CD4-positive, alpha-beta T cell treated with Interferon gamma for 1 hour (primary cell): ENCODE measurements at places on chromosomes 2 and 18.

DNA sequence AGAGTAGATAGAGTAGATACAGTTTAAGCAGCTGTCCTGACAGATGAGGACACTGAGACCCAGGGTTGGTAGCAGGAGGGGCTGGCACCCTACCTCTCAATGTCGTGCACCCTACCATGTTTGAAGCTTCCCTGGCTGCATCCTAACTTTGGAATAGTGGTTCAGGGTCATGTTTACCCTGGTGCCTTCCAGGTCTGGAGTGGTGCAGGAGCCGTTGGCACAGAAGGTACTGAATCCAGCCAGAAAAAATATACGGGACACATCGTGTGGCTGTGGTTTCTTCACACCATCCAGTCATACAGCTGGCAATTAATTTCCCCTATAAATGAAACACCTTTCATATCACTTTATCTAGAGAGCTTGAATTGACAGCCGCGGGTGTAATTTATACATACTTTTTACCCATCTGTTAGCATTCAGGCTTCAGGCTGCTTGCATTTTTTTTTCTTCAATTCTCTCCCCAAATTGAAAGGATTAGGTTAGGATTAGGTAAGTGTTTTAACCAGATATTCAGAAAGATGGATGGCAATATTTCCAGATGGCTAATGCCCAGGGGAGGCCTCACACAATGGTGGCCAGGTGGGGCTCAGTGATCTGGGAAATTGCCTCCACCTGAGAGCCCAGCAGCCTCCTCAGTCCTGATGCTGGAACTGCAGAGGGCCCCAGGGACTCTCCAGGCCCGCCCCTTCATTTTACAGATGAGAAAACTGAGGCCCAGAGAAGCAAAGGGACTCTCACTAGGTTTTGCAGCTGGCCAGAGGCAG is 127.0 kb downstream of the CELF4 start:
- DNase-seq = no peak

GRCh38 chr2:24456599-24457556 is 34.2 kb upstream of the NCOA1 start:
- DNase-seq = peak; percentile 24

DNA sequence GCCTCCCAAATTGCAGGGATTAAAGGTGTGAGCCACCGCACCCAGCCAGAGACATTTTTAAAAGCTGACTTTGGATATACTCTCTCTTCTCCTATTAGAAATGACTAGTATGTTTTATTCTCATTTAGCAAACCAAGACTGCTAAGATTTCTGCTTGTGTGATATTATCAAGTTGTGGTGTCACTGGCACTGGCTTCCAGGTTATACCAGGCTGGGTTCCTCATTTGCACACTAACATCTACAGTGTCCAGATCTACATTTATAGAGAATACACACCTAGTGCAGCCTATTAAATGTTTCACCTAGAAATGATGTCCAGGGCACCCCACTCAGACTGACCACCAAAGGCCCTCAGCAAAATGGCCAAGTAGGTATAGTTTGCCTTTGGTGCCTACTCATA is 265.3 kb upstream of the STON1 start:
- DNase-seq = no peak

GRCh38 chr2:121128741-121129659 is 156.0 kb downstream of the TFCP2L1 start:
- peak; percentile 22 for DNase-seq

DNA sequence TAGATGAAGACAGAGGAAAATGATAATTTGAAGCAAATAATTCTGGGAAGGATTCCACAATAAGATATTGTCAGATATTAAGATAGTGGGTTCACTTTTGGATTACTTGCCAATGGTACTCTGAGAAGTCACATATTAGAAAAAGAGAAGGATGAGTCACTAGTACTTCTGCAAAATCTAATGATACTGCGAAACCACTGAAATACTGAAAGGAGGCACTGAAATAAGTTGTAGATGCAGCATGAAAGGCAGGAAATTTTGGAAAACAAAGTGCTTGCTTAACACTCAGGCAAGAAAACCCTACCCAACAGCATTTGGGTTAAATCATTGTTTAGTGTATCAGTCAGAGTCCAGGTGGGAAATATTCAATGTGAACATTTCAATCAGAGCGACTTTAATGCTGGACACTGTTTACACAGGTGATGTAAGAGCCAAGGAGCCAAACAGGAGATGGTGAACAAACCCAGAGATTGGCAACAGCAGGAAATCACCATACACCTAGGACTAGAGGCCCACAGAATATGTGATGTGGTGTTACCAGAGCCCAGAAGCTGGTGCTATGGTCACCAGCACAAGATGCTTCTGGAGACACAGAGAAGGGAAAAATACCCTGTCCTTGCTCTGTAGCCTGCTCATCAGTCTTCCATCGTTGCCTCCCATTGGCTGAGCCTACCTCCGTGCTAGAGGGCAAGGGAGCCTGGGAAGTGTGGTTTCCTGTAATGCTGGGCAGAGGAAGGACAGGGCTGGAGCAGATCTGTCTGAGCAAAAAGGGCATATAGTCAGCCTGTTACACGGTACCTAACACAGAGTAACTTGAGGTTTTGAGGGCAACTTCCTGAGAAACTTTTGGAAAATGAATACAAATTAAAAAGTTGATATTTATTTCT is 204.7 kb upstream of the ITGA4 start:
- no peak for DNase-seq

DNA sequence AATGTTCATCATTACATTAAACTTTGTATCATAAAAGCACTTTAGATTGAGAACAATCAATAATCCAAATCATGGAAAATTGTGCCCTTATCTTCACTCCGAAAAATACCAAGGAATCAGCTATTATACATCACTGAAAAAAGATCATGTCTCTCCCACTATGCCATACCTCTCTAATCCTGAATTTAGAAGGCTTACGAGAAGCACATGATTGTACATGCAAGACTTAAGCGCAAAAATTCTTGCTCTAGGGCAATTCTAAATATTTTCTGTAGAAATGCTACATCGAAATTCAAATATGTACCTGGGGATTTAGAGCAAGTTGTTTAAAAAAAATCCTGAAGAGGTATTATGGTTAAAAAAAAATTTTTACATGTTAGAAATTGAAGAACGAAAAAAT is 1.3 kb downstream of the CYTIP start:
- no peak for DNase-seq

GRCh38 chr2:57726294-57726693 is 320.3 kb upstream of the VRK2 start:
- no peak for DNase-seq

- peak; percentile 69 for DNase-seq
These were observed 383.7 kb downstream of the SOCS6 start for GRCh38 chr18:70672581-70672980.

DNA sequence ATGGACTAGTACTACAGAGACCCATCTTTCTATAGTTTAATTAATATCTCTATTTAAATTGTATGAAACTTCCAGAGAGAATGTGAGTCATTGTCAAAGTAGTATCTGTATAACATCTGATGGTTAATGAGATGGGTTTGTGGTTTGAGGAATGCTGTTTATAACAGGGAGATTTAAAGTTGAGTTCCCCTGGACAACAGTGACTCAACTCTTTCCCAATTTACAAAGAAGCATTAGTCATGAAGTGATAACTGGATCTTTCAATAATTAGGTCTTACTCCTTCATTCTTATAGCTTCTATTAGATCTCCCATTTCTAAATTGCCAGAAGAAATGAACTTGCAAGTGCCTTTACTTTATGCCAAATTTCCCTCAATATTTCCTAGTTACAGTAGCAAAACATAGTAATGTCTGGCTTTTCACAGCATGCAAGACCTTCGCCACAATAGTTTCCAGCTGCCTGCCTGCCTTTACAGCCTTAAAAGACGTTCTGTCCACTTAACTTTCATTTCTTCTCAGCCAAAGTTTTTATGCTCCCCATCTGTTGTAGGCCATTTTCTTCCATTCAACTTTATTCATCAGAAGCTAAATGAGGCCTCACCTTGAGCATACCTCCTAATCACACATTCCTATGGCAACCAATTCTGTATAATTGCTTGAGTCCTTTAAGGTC is 47.7 kb upstream of the WDR75 start:
- DNase-seq = no peak

GRCh38 chr2:19881908-19882265 is 19.9 kb downstream of the TTC32 start:
- no peak for DNase-seq

GRCh38 chr2:49934481-49934880 is 780.2 kb upstream of the FSHR start:
- DNase-seq = no peak

DNA sequence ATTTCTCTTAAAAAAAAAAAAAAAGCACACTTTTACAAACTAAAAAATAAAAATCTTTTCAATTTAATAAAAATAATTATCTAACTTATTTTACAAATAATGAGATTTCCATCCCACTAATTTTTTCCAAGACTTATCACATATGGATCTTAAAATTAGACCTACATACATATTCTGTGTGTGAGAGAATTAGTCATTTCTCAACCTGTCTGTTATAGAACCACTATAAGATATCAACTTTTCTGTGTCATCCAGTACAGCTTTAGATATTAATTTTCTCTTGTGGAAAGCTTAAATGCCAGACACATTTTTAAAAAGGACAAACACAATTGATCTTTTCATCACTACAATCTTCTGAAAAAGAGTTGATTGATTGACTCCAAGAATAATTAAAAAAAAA is 38.1 kb downstream of the FANCL start:
- no peak for DNase-seq

GRCh38 chr2:67013821-67014220 is 383.3 kb upstream of the ETAA1 start:
- no peak for DNase-seq

GRCh38 chr2:209977386-209978239 is 24.8 kb upstream of the RPE start:
- DNase-seq = no peak

- DNase-seq = no peak
These were observed 1267.1 kb downstream of the LRP1B start for GRCh38 chr2:140863713-140864112.

GRCh38 chr2:43221763-43222474 is 4.5 kb downstream of the ZFP36L2 start:
- peak; percentile 62 for DNase-seq

GRCh38 chr2:17470855-17471641 is 47.2 kb downstream of the RAD51AP2 start:
- no peak for DNase-seq

GRCh38 chr2:26299471-26300101 is 46.4 kb upstream of the SELENOI start:
- no peak for DNase-seq

DNA sequence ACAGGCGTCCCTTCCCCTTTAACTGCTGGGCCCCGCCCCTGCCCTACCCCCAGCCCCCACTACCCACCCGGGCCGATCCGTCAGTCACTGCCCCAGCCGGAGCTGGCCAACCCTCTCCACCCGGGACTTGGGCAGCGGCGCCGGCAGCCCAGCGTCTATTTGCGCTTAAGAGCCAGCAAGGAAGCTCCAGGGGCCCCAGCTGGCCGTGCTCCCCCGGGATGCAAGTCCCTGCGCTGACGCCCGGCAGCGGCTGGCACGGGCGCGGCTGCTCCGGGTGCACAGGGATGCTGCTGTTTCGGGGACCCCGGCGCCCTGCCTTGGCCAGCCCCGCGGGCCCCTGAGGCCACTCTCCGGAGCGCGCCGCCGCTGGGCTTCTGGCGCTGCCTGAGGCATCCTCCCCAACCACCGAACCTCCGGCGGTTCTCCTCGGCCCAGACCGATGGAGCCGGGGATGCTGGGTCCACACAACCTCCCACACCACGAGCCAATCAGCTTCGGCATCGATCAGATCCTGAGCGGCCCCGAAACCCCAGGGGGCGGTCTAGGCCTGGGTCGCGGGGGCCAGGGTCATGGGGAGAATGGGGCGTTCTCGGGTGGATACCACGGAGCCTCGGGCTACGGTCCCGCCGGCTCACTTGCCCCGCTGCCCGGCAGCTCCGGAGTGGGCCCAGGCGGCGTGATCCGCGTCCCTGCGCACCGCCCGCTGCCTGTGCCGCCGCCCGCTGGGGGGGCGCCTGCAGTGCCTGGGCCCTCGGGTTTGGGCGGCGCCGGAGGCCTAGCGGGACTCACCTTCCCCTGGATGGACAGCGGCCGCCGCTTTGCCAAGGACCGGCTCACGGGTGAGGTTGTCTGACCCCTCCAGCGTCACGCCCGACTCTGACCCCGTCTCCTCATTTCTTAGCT is at the start of gene TLX2:
TSS of gene TLX2 (plus strand) at position 83 of the 903 bp plus-strand sequence. CDS start at position 440, 357 bp downstream.
- no peak for DNase-seq

GRCh38 chr2:42360890-42361727 is at the start of gene COX7A2L:
COX7A2L (minus strand) TSS chr2:42361217; CDS start chr2:42361161, 56 bp downstream.
- peak; percentile 96 for DNase-seq

GRCh38 chr2:106161938-106162820 is 31.9 kb downstream of the UXS1 start:
- DNase-seq = no peak

DNA sequence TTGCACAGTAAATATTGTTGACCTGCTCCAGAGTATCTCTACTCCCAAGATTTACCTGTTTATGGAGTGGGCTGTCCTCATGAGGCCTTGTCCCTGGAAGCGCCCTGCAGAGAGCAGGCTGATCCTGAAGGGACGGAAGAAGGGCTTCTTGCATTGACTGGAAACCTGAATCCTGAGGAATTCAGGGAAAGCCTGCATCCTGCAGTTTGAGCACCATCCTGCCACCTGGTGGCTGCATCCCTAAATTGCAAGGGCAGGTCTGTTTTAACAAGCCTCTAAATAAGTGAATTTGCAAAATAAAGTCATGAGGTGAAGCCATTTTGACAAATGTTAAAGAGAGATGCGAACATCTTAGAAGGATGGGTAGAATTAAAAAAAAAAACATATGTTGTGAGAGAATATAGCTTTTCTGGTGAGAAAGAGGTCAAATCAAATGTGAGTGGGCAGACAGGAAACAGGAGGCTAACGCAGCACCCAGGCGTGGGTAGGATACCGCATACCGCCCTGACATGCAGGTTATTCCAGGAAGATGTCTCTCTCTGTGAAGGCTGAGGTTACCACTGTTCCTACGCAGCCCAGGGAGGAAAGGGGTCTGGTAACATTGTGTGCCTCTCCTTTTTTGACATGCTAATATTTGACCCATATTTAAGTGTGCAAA is 754.9 kb downstream of the RNF144A start:
- DNase-seq = peak; percentile 29

DNA sequence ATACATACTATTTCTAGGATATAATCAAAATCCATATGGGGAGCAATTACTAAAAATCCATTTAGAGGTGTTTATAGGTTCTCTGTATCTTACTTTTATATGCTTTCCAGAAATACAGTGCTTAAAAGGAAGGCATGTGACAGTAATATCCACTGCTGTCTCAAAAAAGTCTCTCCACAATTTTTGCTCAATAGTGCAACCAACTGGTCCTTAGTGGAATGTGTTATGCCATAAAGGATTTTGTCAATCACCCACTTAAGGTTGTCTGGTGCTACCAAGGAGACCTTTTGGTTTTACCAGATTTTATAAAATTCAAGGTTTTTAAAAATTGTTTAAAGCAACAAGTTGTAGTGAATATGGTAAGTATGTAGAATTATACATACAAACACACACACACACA is 328.5 kb upstream of the DSEL start:
- DNase-seq = no peak

GRCh38 chr2:221503965-221504364 is 68.1 kb downstream of the EPHA4 start:
- no peak for DNase-seq

- DNase-seq = no peak
These were observed 528.4 kb upstream of the SPHKAP start for GRCh38 chr2:228709788-228710371.

GRCh38 chr18:9137168-9138066 is 836 bp downstream of the ANKRD12 start:
- peak; percentile 77 for DNase-seq
